Stimulated activated CD8-positive, alpha-beta memory T cell treated with anti-CD3 and anti-CD28 coated beads, Interleukin-2, amount 100 ng/mL, for 1 hour (primary cell): ENCODE measurements at places on chromosomes 11 and 22.

DNA sequence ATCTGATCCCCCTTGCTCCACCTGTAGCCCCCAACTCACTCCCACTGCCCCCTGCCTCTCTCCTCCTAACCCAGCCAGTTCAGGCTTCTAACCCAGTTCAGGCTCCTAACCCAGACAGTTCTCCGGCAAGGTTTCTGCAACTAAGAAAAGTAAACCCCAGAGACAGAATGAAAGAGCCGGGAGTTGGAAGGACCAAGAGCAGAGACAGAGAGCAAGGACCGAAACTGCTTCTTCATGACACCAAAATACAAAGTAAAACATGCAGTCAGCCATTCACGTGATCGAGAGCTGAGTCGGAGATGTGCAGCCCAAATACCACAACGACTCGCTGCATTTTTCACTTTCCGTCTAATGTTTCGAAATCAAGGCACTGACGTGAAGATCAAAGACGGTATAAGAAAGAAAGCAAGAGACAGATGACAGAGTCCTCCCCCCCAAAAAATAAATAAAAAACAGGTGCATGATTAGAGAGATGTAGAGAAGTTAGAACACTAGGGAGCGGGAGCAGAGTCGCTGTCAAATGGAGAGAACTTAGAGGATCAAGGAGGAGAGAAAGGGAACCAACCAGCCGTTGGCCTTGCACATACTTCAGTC, 884 bp downstream of the IL10RA start:
- DNase-seq, result no peak

DNA sequence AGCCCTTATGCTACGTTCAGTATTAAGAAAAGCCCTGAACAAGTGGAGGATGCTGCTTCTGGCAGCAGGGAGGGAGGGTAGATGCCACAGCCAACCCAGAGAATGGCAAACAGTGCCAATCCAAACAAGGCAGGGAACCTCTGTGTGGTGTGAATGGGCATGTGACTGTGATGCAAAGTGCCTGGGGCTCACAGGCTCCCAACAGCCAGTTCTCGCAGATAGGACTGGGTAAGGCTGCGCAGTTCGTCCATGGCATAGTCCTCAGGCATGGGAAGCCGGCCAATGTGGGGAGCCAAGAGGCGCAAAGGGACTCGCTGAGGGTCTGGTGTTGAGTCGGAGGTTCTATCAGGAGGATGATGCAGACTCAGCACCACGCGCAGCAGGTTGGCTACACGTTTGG, 4.8 kb upstream of the CHRNA10 start:
- no peak for DNase-seq

DNA sequence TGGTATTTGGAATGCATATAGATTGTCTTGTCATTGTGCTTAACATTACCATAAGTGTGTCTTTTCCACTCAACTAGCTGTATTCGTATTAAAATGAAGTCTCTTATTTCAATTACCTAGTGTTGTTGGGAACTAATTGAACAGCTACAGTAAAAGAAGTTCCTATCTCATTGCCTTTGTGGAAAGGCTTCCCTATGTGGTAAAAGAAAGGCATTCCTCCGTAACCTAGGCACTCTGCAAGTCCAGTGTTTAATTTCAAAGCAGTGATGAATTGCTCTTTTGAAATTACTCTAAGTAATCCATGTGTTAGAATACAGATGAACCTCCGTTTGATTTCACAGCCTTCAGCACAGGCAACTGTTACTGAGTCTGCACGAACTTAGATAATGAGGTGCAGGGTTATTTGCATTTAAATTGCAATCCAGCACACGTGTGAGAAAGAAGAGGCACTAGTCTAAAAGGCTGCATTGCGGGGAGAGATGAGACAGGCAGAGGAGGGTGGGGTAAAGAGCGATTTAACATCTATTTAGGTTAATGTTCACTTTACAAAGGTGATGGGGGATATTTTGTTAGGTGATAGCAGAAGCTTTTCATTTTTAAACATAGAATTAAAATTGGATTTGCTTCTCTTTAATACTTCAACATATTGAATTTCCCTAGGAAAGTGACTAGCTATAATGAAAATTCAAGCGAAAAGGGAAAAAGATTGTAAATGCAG, 25.0 kb upstream of the CRTAM start:
- DNase-seq, result no peak

- no peak for DNase-seq
Measured at GRCh38 chr11:23405350-23405937, 545.2 kb upstream of the CCDC179 start.

DNA sequence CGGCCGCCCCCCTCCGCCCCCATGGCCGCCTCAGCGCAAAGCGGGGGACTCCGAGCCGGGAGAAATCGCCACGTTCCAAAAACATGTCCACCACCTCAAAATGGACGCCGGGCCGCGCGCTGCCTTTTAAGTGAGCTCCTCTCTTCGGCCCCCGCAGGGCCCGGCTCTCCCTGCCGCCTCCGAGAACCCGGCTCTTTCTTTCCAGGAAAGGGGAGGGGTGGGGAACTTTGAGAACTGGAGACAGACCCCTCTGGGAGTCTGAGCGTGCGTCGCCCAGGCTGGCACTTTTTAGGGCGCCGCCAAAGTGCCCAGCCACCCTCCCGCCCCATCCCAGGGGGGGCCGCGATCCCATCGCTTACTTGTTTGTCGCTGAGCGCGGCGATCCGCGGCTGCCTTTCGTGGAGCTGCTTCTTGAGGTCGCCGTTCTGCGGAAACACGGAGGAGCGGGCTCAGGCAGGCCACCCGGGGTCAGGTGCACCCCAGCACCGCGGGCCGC, 1.6 kb downstream of the PHF21B start:
- DNase-seq, result no peak

DNA sequence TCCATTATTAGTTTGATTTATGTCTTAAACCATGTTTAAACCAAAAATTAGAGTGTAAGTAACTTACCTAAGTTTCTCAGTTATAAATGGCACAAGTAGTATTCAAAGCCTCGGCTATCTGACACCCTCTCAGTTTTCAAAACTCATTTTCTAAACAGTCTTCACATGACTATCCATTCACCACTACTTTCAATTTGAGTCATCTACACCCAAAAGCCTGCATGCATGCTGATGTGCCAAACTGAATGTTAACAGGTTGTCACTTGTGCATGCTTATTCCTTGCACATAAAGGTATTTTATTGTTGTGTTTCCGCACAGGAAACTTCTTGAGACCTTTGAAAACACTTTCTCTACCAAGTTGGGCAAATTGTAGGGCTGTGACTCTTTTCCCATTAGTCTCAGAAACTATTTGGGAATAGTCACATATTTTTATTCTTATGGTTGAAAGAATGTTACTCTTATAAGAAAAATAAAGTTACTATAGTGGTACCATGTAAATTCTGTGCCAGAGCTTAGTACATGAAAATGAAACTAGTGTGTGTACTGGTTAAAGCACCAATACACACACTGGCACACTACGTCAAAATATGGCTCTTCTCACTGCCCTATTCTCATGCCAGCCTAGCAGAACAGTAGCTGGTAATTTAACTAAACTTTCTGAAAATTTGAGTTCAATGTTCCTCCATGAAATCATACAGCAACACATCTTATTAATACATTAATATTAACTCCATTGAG, 2.2 kb upstream of the OR51E2 start:
- DNase-seq, result no peak

GRCh38 chr11:104106136-104106754, 57.7 kb downstream of the PDGFD start:
- no peak for DNase-seq
